Dermis lymphatic vessel endothelial cell (primary cell): ENCODE measurements at places on chromosomes 16 and 17. TPM values are rescaled to one million over a fixed set of nuclear protein-coding genes. Genes with fewer than 3 reads are reported as not detected.

PRSS22 gene
- total RNA-seq: not detected in 2 replicates

KRT20 gene
- total RNA-seq: not detected in 2 replicates

KIF18B gene
- 0.33 and 0.34 TPM in 2 replicates for total RNA-seq

MT1M gene
- total RNA-seq: 0.43 and 0.54 TPM in 2 replicates

ITFG1 gene
- total RNA-seq: 47.1 and 48.6 TPM in 2 replicates

MYL4 gene
- 0.86 and 0.87 TPM in 2 replicates for total RNA-seq

RNF222 gene
- total RNA-seq: not detected in 2 replicates

TMEM97 gene
- total RNA-seq: 7.7 and 9.5 TPM in 2 replicates

COPZ2 gene
- total RNA-seq: 9.1 and 11.2 TPM in 2 replicates

CEP295NL gene
- 1.3 and 1.4 TPM in 2 replicates for total RNA-seq

PMP22 gene
- total RNA-seq: 20.2 and 25.3 TPM in 2 replicates

LDHD gene
- 0.34 and 0.65 TPM in 2 replicates for total RNA-seq

OR3A3 gene
- not detected in 2 replicates for total RNA-seq

PITPNC1 gene
- total RNA-seq: 22.4 and 32.0 TPM in 2 replicates

ZNF207 gene
- total RNA-seq: 67.6 and 89.1 TPM in 2 replicates

ACSM2A gene
- 0.22 and 0.26 TPM in 2 replicates for total RNA-seq

HERPUD1 gene
- 126 and 160 TPM in 2 replicates for total RNA-seq

BTBD17 gene
- not detected in 2 replicates for total RNA-seq

CD79B gene
- 0.22 and 0.43 TPM in 2 replicates for total RNA-seq

SP6 gene
- 1.4 and 1.7 TPM in 2 replicates for total RNA-seq

PRSS53 gene
- 0.33 and 0.43 TPM in 2 replicates for total RNA-seq

SYCE1L gene
- 2.8 and 2.9 TPM in 2 replicates for total RNA-seq

SLC7A6 gene
- 8.6 and 10.9 TPM in 2 replicates for total RNA-seq

PLD6 gene
- total RNA-seq: 1.2 and 4.0 TPM in 2 replicates

GRIN2C gene
- under 0.01 TPM in 1 of 2 replicates, not detected in the other for total RNA-seq

SHISA9 gene
- total RNA-seq: not detected in 2 replicates

MTSS2 gene
- 13.9 and 14.7 TPM in 2 replicates for total RNA-seq

FOXN1 gene
- total RNA-seq: not detected in 2 replicates

SLC35G3 gene
- not detected in 2 replicates for total RNA-seq

PRAC2 gene
- not detected in 2 replicates for total RNA-seq

CCL18 gene
- not detected in 2 replicates for total RNA-seq

CSH2 gene
- total RNA-seq: not detected in 2 replicates

BOLA2 gene
- 19.1 and 20.7 TPM in 2 replicates for total RNA-seq

TEDC2 gene
- total RNA-seq: 1.7 and 2.1 TPM in 2 replicates

DCTN5 gene
- 45.5 and 60.2 TPM in 2 replicates for total RNA-seq

PLCG2 gene
- total RNA-seq: 16.5 and 17.2 TPM in 2 replicates

KRT27 gene
- total RNA-seq: not detected in 2 replicates

EVPL gene
- not detected in 2 replicates for total RNA-seq

TAT gene
- not detected in 2 replicates for total RNA-seq

CCL1 gene
- total RNA-seq: not detected in 2 replicates

ALOX15 gene
- total RNA-seq: not detected in 2 replicates

KRTAP2-2 gene
- total RNA-seq: not detected in 2 replicates

SOST gene
- total RNA-seq: not detected in 2 replicates

MMP28 gene
- total RNA-seq: 0.33 and 0.60 TPM in 2 replicates

ADAM11 gene
- total RNA-seq: under 0.01 TPM in 1 of 2 replicates, not detected in the other

TRAPPC2L gene
- 31.5 and 38.0 TPM in 2 replicates for total RNA-seq
